GF-D8 (cell line): ENCODE measurements at places on chromosomes 16 and 17.

DNA sequence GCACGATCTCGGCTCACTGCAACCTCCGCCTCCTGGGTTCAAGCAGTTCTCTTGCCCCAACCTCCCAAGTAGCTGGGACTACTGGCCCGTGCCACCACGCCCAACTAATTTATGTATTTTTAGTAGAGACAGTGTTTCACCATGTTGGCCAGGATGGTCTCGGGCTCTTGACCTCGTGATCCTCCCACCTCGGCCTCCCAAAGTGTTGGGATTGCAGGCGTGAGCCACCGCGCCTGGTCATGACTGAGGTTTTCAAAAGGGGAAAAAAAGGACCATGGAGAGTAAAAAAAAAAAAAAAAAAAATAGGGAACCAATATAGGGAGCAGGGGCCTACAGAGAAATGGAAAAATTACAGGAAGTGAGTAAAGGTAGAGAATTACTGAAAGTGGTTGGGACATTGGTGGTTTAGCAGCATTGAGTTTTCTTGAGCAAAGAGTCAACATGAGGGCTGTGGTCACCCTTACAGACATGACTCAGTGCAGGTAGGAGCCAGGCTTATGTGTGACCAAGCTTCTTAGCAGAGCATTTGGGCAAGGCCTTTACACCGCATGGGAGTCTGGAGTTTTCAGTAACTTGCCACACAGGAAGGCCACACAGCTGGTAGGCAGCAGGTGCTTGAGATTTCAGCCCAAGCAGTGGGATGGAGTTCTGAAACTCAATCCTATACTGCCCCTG is 447.3 kb downstream of the HS3ST3B1 start:
- no peak for DNase-seq

DNA sequence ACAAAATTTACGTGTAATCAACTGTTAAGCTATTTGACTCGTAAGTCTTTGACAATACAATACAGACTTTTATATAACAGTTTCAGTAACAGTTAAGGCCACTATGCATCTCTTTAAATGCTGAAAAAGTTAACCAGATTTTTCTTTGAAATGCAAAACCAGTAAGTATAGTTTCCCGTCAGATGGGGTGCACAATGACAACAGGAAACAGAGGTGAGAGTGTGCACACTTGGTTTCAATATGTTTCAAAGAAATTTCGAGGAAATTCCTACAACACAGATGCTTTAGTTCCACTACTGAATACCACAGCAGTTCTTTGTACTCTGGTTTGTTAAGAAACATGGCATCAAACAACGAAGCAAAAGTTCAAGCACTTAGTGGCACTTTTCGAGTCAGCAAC is 48.4 kb downstream of the RNF157 start:
- DNase-seq, result peak; percentile 5

- DNase-seq, result no peak
Measured at GRCh38 chr17:7315570-7316235, 543 bp upstream of the GPS2 start.

GRCh38 chr17:50420419-50421112 is 5.5 kb upstream of the ACSF2 start:
- no peak for DNase-seq

DNA sequence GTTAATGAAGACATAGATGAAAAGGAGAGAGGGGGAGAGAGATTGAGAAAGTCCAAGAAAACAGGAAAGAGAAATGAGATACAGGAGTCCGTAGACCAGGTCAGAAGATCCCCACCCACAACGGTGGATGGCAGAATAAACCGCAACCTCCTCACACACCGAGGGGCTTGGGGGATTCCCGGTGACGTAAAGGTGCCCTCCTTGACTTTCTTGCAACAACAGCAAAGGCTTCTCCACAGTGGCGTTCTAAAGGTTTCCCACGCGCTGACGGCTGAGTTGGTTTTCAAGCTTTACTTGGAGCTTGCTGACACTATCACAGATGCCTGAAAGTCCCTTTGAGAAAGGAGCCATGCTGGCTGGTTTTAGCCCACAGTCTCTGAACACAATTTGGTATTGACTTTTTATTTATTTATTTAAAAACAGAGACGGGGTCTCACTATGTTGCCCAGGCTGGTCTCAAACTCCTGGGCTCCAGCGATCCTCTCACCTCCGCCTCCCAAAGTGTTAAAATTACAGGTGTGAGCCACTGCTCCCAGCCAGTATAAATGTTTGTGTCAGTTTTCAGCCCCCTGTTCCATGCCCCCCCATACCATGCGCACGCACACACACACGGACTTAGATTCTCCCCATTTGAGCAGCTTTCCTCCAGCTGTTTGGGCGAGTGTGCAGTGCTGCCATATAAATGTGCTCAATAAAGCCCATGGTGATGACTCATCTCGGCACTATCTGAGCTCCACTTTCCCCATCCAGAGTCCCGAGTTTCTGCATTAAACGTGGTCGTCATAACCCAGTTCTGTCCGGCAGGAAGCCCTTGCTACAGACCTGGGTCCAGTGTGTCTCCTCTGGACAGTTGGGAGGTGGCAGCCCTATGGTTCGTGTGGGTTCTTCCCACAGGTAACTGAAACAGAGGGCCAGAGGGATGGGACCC is 33.0 kb upstream of the SEC14L1 start:
- DNase-seq, result no peak

DNA sequence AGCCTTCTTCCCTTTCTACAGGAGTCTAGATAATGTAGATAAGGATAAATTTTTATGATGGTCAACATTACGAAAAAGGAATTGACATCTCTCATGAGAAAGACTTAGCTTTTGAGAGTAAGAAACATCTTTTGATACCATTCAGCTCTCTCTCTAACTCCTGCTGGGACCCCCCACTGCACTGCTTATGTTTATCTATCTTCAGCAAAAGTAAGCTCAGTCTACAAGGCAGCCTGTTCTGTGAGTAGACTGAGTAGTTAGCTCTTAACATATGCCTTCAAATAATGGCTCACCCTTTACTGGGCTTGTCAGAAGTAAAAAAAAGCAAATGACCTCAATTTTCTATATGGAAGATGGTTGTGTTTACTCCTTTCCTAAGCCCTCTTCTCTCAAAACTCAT is 372.2 kb upstream of the CDH11 start:
- no peak for DNase-seq

- DNase-seq, result no peak
Measured at GRCh38 chr17:66214884-66215528, 14.2 kb downstream of the APOH start.

DNA sequence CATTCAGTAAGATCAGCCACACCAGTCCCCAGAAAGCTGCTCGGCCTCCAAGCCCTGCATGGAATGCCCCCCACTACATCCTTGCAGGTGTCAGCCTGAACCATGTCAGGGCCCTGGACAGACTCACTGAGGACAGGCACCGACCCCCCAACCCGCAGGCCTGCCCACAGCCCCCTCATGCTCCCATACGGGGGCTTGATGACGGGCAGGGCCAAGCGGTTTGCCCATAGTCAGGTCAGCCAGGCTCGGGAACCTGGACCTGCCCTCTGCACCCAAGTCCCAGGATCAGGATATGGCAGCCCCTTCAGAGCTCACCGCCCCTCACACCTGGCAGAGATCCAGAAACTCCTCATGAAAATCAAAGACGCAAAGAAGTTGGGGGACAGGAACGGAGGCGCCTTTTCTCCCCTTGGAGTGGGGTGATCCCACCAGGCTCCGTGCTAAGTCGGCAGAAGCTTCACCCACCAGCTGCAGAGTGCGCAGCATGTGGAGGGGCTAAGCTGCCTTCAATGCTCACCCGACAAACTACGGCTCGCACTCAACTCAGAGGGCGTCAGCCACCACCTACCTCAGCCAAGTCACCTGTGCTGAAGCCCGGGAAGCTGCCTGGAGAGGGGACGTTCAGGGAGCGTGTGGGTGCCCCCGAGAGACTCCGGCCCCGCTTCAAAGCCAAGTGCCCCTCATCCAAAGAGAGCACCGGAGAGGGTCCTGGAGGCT is 26.5 kb downstream of the GNPTG start:
- no peak for DNase-seq

DNA sequence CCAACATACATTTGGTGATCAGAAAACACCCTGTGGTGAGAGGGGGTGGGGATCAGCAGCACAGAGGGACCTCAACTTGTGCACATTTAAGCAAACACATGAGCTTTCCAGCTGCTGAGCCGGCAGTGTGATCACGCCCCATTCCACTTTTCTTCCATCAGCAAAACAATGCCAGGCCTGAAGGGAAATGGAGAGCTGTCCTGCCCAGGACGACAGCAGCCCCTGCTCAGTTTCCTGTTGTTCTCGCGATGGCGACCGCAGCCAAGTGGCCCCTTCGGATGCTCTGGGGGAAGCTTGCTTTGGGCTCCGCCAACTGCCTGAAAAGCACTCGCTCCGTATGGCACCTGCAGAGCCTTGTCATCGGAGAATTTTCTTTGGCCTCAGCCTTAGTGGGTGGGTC is 272.3 kb downstream of the FOXL1 start:
- no peak for DNase-seq

- no peak for DNase-seq
Measured at GRCh38 chr16:19225651-19226050, 57.6 kb downstream of the SYT17 start.

DNA sequence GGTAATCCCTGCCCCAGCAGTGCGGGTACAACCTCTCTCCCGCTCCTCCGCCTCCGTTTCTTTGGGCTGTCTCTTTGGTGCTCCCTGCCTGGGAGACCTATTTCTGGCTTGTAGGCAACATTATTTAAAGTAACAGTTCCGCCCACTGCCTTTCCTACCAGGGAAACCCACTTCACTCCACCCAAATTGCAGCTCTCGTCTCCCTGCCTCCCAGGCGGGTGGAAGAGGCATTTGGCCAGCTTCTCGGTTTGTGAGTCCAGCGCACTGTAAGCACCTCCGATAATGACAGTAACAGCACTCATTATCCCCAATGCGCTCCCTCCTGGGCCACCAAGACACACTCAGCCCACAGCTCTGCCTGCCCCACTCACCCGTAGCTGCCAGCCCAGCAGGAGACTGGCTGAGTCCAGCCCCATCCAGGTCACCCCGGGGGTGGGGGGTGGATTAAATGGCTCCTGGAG is 165.1 kb upstream of the CDC42EP4 start:
- DNase-seq, result no peak

GRCh38 chr17:67328026-67328425 is 38.4 kb downstream of the PSMD12 start:
- DNase-seq, result no peak

DNA sequence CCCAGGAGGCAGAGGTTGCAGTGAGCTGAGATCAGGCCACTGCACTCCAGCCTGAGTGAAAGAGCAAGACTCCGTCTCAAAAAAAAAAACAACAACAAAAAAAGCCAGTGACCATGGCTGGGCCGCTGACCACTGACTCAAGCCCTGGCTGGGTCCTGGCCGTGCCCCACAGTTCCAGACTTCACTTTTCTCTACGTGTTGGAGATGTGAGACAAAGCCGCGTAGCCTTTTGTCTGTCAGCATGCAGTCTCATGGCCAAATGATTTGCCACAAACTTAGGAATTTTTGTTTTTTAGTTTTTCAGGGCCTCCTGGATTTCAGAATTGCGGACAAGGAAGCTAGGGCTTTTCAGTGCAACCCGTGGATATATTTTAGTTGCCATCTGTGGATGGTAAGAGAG is 89.3 kb upstream of the CIBAR2 start:
- no peak for DNase-seq

DNA sequence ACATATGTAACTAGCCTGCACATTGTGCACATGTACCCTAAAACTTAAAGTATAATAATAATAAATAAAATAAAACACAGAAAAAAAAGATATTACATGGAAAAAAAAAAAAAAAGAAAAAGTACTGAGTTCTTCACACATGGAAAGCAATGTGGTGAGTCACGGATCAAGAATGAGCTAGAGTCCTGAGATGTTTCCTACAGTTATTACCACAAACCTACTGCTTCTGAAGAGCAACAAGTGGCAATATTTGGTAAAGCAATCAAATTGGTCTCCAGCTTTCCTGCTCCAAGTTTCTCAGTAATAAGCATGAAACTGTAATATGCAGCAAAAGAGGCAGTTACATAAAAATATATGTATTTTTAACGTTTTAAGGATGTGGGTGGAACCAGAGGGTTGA is 223.3 kb upstream of the SALL1 start:
- DNase-seq, result no peak

GRCh38 chr17:39144416-39144840 is 7.0 kb downstream of the PLXDC1 start:
- DNase-seq, result no peak

- DNase-seq, result no peak
Measured at GRCh38 chr16:50021544-50021943, 3.5 kb upstream of the CNEP1R1 start.

DNA sequence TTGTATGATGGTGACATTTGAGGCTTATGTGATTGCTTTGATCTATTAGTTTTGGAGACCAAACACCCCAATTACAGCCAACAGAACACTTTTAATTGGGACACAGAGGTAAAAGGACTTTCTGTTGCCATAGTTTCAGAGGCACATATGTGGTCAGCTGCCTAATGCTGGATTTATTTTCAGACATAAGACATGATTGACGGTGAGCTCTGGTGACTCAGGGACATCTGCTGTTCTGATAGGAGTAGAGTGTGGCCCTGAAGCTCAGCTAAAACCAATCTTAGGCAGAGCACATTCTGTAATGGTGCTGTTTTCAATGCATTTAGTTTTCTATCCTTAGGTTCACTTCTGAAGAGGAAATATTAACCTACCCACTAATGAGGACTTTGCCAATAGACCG is 247.1 kb downstream of the UTP18 start:
- no peak for DNase-seq

DNA sequence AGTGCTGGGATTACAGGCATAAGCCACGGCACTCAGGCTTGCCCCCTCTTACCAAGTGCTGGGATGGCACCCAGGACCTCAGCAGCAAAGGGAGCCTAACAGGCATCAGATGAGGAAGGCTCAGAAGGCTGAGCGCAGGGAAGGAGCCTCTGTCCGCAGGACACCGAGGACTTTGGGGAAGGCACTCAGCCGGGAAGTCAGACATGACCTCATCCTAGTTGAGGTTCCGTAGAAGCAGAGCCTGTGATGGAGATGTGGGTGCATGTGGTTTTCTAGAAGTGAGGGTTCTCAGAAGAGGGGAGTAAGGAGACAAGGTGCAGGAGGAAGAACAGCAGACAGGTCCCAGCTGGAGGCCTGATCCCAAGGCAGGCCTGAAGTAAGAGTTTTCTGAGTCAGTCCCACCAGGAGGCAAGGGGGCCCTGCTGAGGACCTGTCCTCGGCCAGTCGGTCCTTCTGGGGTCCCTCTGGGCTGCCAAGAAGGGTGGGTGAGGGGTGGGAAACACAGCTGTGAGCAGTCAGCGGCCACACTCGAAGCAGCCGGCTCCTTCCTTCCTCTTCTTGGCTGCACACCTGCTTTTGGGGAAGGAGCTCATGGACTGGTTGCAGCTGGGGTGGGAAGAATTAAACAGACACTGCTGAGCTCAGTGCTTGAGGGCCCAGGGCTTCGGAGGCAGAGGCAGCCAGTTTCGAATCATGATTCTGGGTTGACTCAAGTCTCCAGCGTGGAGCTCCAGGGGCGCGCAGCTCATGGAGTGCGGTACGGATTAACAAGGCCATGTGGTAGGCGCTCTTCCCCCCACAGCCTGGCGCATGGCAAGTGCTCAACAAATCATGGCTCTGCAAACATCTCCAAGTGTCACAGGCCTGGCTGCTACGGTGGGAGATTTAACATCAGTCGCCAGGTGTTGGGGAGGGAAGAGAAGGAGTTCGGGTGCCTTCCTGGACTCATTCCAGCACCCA is 38.9 kb upstream of the SNN start:
- peak; percentile 70 for DNase-seq
